ENCODE measurements at places on chromosomes 2 and 18.

DNA sequence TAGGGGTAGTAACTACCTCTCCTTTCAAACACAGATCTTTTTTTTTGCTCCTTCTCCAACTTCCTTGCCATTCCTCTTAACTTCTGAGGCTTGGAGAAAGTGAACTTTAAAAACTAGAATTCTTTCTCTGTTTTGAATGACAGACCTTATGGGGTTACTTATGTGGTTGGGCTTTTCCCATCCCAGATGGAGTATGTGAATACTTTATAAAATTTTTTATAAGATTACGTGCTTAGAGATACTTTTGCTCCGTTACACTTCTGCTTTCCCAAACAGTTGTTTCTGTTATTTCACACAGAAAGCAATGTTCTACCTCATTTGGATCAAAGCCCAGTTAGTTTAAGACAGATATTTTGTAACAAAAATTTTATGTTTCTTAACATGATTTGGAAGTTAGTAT is 20.2 kb downstream of the GREB1L start:
- DNase-seq: peak; percentile 48

DNA sequence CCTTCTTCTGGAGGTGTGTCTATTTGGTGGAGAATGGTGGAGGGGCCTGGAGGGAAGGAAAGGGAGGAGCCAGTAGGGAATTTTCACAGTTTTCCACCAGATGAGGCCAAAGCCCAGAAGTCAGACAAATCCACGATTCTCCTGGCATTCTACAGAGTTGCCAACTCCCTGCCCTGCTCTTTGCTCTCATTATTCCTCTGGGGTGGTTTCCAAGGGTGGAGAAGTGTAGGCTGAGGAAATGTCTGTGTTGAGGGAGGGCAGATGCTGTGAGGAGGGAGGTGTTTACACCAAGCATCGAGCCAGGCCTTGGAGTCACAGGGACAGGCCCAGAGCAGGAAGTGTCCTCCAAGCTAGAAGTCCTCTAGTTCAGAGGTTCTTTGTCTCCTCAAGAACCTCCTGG is 124.1 kb upstream of the LGALSL start:
- peak; percentile 40 for DNase-seq

DNA sequence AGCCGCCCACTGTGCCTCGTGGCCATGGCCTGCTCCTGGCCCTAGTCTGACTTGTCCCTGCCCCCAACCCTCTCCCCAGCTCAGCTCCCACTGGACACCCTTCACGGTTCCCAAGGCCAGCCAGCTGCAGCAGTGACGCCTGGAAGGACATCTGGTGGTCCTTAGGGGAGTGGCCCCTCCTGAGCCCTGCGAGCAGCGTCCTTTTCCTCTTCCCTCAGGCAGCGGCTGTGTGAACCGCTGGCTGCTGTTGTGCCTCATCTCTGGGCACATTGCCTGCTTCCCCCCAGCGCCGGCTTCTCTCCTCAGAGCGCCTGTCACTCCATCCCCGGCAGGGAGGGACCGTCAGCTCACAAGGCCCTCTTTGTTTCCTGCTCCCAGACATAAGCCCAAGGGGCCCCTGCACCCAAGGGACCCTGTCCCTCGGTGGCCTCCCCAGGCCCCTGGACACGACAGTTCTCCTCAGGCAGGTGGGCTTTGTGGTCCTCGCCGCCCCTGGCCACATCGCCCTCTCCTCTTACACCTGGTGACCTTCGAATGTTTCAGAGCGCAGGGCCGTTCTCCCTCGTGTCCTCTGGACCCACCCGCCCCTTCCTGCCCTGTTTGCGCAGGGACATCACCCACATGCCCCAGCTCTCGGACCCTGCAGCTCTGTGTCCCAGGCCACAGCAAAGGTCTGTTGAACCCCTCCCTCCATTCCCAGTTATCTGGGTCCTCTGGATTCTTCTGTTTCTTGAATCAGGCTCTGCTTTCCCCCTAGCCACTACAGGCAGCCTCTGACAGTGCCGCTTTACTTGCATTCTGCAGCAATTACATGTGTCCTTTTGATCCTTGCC is 35.8 kb downstream of the ANO7 start:
- DNase-seq: peak; percentile 54

DNA sequence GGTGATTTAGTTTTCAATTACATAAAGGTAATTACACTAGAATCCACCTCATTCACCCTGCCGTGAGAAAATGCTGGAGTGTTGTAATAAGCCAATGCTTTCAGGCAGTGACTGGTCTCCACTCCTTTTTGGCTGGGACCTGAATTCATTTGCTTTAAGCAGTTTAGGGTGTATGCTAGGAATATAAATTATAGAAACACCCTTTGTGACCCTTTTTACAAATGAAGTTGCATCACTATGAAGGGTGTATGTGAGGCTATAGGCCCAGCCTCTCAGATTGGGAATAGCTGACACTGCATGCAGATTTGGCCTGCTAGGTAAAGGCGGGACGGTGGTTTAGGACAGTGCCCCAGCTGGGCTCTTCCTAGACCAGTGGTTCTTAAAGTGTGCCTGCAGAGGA is 50.8 kb upstream of the NFE2L2 start:
- DNase-seq: no peak

DNA sequence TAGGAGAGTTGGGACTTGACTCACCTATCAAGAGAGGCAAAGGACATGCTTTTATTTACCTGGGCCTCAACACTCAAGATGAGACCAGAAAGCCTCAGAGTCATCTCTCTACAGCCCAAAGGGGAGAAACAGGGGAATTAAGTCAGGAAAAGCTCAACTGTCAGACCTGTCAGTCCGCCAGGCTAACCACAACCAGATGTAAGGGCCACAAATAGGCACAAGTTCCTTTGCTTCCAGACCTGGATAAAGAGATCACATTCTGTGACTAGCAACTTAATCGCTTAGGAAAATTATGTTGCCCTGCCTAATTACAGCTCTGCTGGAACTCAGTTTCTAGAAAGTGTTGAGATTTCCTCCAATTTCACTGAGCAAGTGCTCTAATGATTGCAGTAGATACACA is 67.9 kb downstream of the ANKRD44 start:
- peak; percentile 23 for DNase-seq

DNA sequence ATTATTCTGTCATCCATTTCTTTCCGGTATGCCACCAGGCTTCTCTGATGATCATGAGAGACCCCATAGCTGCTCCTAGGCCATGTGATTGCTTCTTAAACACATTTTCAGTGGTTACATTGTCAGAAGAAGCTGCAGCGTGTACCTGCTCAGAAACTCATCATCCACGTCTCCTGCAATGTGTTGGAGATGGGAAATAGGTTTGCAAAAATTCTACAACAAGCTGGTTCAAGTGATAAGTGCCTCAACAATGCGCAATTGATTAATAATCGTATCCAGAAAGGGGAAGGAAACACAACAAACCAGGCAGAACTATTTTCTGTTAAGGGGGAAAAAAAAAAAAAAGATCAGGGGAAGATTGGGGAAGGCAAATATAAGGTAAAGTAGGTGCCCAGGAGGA is 75.7 kb upstream of the THUMPD2 start:
- DNase-seq: no peak

GRCh38 chr2:88831071-88831791 is 139.8 kb downstream of the RPIA start:
- no peak for DNase-seq

- DNase-seq: no peak
These were observed 210.9 kb upstream of the REV1 start for GRCh38 chr2:99700482-99701398.

- peak; percentile 89 for DNase-seq
These were observed 6.1 kb downstream of the CHMP1B start for GRCh38 chr18:11857177-11857887.

DNA sequence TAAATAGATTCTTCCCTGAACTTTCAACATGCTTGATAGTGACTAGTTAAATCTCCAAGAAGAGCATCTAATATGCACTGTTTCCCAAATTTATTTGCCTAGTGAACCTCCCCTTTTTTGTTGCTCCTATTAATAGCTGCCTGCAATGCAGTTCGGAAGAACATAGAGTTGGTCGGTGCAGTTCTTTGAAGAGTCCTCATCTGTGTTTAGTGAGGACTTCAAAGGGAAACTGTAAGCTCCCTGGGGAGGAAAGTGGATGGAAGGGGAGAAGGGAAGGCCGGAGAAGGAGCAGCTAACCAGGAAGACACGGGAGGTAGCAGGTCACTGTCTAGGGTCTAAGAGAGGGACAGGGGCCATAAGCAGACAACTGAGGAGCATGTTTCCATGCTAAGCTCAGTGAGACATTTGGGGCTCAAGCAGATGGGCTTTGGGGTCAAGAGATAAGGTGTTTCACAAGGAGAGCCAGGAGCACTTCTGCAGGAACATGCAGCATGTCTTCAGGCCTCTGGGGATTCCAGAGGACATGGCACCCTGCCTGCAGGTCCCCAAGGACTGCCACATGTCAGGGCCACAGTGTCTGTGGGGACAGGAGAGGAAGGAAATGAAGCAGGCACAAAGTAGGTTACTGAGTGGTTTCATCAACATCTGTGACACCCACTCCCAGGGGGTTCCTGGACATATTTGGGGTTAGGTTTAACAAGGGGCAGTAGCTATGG is 48.7 kb upstream of the ANXA4 start:
- no peak for DNase-seq

DNA sequence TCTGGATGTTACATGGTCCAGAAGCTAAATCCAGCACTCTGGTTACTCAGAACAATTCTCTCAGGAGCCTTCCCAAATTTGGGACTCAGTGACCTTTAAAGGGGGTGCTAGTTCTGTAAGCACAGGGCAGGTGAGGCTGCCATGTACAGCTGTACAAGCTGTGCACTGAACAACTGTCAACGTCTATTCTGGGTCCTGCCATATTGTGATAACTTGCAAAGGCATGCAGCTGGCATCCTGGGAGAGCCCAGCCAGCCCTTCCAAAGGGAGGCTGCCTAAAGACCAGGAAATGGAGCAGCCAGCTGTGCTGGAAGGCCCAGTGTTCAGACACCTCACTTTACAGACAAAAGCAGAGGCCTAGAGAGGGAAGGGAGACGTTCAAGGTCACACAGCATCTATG is 204.8 kb downstream of the KLHL29 start:
- peak; percentile 18 for DNase-seq

- DNase-seq: no peak
These were observed 181.5 kb upstream of the ZFP36L2 start for GRCh38 chr2:43407935-43408334.

DNA sequence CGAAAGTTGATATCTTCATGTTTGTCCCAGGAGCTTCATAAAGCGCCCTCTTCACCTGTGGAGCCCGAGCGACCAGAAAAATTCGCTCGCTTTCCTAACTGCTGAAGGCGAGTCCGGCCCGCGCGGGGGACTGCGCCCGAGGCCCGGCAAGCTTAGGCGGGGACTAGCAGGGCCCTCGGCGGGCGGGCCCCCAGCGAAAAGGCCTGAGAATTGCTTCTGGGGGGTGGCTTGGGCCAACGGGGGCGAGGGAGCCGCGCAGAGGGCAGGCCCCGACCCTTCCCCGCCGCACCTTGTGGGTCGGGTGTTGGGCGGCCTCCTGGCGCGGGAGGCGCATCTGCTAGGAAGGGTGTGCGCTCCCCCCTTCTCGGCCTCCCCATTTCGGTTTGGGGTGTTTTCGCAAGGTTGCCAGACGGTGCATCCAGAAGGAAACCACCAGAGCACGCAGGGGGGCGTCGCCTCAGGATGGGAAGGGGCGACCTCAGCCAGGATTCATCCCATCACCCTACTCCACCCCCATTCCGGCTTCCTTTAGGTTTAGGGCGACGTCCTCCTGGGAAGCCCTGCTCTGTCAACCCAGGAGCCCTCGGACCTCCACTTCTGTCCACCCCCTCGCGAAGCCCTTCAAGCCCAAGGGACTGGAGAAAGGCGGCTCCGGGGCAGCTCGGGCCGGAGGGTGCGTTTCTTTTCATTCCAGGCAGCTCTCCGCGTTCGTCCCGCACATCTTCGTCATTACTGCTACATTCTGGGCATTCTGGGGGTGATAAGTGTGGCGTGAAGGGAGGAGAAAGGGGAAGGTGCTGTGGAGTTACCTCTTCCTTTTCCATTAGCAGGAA is 9.1 kb downstream of the SP9 start:
- no peak for DNase-seq

DNA sequence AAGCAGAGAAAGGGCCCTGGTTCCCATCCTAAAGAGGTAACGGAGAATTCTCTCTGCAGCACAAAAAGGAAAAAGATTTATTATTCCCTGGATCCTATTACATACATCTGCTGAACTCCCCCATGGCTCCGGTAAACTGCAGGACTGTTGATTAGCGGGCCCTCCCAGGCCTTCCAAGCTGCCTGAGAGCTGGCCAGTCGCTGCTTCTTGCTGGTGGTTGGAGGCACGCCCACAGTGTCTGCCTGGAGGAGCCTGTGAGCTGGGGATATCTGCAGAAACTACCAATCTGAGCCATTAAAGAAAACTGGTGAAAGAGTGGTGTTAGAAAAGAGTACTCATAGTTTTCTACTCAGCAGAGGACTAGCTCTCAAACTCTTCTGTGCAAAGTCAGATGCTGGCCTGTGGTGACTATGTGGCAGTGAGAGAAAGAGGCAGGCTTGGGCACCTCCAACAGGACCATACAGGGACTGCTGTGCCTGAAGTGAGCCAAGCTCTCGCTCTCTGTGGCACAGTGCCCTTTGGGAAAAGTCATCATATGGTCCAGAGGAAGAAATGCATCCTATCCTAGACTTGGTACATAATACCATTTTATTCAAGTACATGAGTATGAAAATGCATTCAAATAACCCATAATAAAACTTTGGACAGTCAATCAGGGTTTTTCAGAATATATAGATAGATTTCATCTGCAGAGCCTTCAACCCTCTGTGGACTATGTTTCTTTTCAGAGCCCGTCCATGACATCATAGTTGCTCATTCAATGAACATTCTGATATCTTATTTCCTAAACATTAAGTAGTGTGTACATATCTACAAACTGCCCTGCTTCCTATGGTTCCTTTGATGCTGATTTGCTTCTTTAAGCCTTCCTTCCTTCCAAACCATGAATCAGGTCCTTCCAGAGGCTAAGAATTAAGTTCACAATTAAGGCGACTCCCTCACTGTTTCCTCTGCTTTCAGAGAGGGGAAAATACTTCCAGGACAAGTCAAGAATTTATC is 242.0 kb upstream of the LYPD1 start:
- DNase-seq: no peak

DNA sequence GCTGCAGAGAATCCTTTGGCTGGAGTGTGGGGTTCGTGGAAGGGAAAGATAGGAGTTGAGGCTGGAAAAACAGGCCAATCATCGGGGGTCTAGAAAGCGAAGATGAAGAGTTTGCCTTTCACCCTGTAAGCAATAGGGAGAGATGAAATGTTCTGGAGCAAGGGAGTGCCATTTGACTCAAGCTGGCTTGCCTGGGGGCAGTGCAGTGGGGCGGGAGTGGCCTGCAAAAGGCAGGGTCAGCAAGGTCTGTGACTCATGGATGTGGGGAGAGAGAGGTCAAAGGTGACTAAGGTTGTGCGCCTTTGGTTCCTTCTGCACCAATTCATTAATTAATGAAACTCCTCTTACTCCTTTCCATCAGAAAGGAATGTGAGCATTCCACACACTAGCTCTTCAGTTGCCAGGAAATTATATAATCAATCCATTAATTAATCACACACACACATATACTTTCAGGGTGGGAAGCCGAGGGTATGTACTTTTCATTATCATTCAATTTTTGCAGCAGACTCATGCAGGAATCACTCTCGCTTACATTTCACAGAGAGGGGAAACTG is 227.6 kb downstream of the MYCN start:
- DNase-seq: no peak
